Endodermal cell (in vitro differentiated cells): ENCODE measurements at places on chromosomes 12 and 14. TPM values are rescaled to one million over a fixed set of nuclear protein-coding genes. Genes with fewer than 3 reads are reported as not detected.

- H3K4me1 ChIP-seq, result no peaks in the 10 kb centered on the region
- no peak overlapping the region for H3K4me3 ChIP-seq
- no peak for DNase-seq
- no peak overlapping the region for H3K27ac ChIP-seq
- peaks cover 93% of the 10 kb centered on the region for H3K36me3 ChIP-seq
Measured at GRCh38 chr12:879641-880040, 69.9 kb downstream of the RAD52 start.

DNA sequence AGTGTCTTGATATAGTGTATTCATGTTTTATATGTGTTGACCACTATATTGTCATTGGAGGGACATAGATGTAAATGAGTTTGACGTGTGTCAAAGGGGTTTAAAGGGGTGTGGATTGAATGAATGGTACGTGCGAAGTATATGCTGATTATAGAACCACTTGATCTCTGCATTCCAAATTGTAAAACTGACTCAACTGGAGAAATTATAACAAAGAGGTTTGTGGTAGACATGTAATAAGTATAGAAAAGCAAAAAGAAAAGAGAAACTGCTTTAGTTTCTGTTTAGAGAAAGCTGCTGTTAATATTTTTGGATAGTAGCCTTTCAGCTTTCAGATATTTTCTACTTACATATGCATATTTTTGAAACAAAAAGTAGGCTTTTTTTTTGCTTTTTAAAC is 8.9 kb upstream of the MYRFL start:
- no peak overlapping the region for H3K27ac ChIP-seq
- no peak for DNase-seq
- H3K27me3 ChIP-seq, result no peaks in the 10 kb centered on the region
- H3K4me1 ChIP-seq, result no peaks in the 10 kb centered on the region
- peaks cover 9% of the 10 kb centered on the region for H3K36me3 ChIP-seq
- H3K4me3 ChIP-seq, result no peak overlapping the region

CD4 gene
- total RNA-seq, result 1.1 and 1.3 TPM in 2 replicates

GRCh38 chr12:57582440-57582839 is 8.6 kb upstream of the PIP4K2C start:
- no peaks in the 10 kb centered on the region for H3K4me1 ChIP-seq
- no peak overlapping the region for H3K27ac ChIP-seq
- peaks cover 47% of the 10 kb centered on the region for H3K27me3 ChIP-seq
- no peaks in the 10 kb centered on the region for H3K36me3 ChIP-seq
- no peak overlapping the region for H3K4me3 ChIP-seq

IL23A gene
- total RNA-seq, result 10.4 and 10.8 TPM in 2 replicates

DNA sequence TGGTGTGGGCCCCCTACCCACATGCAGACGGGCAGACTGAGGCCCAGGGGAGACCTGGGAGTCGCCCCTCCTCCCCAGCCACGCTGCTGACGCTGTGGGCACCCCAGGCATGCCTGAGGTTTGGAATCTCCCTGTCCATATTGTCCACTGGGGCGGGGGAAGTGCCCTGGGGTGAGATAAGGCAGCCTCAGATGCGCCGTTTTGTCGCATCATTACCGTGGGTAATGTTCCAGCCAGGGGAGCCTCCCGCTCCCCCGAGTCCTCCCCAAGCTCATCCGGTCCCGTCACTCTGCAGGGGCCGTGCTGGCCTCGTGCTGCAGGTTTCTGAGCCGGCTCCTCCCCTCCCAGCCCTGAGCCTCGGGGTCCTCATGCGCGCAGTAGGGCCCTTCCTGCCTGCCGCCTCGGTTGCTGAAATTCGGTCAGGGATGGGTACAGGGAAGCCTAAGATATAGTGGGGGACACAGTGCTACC is 11.4 kb downstream of the INF2 start:
- H3K4me3 ChIP-seq, result no peak overlapping the region
- H3K27me3 ChIP-seq, result no peaks in the 10 kb centered on the region
- H3K27ac ChIP-seq, result no peak overlapping the region
- H3K4me1 ChIP-seq, result no peaks in the 10 kb centered on the region
- peak; percentile 56 for DNase-seq
- peaks cover 36% of the 10 kb centered on the region for H3K36me3 ChIP-seq

DNA sequence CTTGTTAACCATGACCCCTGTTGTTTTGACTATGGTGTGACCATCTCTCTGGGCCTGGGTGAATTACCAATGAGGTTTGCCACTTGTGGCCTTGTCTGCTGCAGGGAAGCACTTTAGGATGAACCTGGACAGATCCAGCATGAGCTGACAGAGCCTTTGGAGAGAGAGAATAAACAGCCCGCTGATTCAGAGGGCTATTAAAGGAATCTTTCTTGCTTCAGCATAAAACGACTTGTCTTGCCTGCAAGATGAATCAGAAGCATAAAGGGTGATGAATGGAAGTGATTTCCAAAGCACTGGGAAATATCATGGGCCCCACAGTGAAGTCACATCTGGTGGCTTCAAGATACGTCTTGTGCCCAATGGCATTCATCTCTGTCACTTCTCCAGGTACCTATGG is 69.0 kb upstream of the WSCD2 start:
- H3K27me3 ChIP-seq, result peaks cover 13% of the 10 kb centered on the region
- H3K4me1 ChIP-seq, result no peaks in the 10 kb centered on the region
- no peak overlapping the region for H3K27ac ChIP-seq

- H3K4me3 ChIP-seq, result peak overlapping the region; percentile 57
- peak; percentile 77 for DNase-seq
- peak overlapping the region; percentile 88 for H3K27ac ChIP-seq
- no peaks in the 10 kb centered on the region for H3K4me1 ChIP-seq
Measured at GRCh38 chr12:14239935-14240872, 125.3 kb upstream of the ATF7IP start.

GRCh38 chr12:72241552-72241951 is 30.6 kb upstream of the TRHDE start:
- H3K27me3 ChIP-seq, result no peaks in the 10 kb centered on the region
- DNase-seq, result no peak
- H3K27ac ChIP-seq, result no peak overlapping the region
- H3K4me1 ChIP-seq, result no peaks in the 10 kb centered on the region

GRCh38 chr14:70879448-70879847 is 27.8 kb upstream of the PCNX1 start:
- H3K27me3 ChIP-seq, result no peaks in the 10 kb centered on the region
- no peaks in the 10 kb centered on the region for H3K36me3 ChIP-seq
- no peak for DNase-seq
- no peak overlapping the region for H3K27ac ChIP-seq

GRCh38 chr14:31541702-31542101 is 19.5 kb upstream of the NUBPL start:
- no peak overlapping the region for H3K4me3 ChIP-seq
- no peaks in the 10 kb centered on the region for H3K27me3 ChIP-seq

- no peaks in the 10 kb centered on the region for H3K27me3 ChIP-seq
- no peak overlapping the region for H3K27ac ChIP-seq
- no peak overlapping the region for H3K4me3 ChIP-seq
- no peaks in the 10 kb centered on the region for H3K36me3 ChIP-seq
Measured at GRCh38 chr12:8154526-8154925, 2.3 kb upstream of the ZNF705A start.

GRCh38 chr12:49537752-49538509 is 899 bp upstream of the KCNH3 start:
- DNase-seq, result peak; percentile 89
- H3K36me3 ChIP-seq, result no peaks in the 10 kb centered on the region
- no peak overlapping the region for H3K27ac ChIP-seq
- no peaks in the 10 kb centered on the region for H3K4me1 ChIP-seq
- peaks cover 81% of the 10 kb centered on the region for H3K27me3 ChIP-seq

ANO2 gene
- total RNA-seq, result 6.8 to 14.3 TPM (median 13.4 TPM) in 3 replicates

OR4E2 gene
- total RNA-seq, result not detected in 3 replicates

GRCh38 chr12:122133192-122133950 is 40.6 kb downstream of the IL31 start:
- peak; percentile 87 for DNase-seq
- H3K27me3 ChIP-seq, result no peaks in the 10 kb centered on the region
- H3K36me3 ChIP-seq, result peaks cover 12% of the 10 kb centered on the region
- H3K4me1 ChIP-seq, result no peaks in the 10 kb centered on the region
- no peak overlapping the region for H3K27ac ChIP-seq
- no peak overlapping the region for H3K4me3 ChIP-seq

DNA sequence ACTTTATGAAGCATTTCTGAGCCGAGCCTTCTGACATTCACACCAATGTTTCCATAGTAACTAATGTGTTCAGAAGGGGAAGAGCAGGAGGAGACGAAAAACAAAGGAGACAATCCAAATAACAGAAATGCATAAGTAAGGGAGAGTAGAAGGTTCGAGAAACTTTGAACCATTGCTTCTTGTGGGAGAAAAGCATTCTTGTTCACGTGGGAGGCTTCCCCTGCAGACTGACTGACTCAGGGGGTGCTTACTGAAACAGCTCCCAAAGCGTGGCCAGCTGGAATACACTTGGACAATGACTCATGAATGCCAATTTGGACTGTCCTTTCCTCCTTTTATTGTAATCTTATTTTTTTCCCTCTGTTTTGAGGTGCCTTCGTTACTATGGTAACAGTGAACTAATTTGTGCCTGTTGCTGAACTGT is 73.9 kb downstream of the NEDD1 start:
- no peak overlapping the region for H3K4me3 ChIP-seq
- H3K27me3 ChIP-seq, result peaks cover 12% of the 10 kb centered on the region
- H3K27ac ChIP-seq, result peak overlapping the region; percentile 45
- H3K36me3 ChIP-seq, result no peaks in the 10 kb centered on the region

DNA sequence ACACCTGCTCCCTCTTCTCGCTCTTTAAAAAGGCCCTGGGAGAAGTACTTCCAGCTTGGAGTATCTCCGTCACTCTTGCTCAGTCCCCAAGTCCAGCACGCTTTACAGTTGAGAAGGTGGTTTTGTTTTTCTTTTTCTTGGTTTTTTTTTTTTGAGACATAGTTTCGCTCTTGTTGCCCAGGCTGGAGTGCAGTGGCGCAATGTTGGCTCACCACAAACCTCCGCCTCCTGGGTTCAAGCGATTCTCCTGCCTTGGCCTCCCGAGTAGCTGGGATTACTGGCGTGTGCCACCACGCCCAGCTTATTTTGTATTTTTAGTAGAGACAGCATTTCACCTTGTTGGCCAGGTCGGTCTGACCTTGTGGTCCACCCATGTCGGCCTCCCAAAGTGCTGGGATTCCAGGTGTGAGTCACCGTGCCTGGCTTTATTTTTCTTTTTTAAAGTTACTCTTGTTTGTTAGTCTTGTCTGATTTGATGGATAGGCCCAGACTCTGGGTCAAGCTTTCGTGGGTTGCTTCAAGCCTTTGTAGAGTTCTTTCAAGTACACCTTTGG is 1.9 kb downstream of the TDRD9 start:
- H3K4me3 ChIP-seq, result no peak overlapping the region
- DNase-seq, result no peak
- no peaks in the 10 kb centered on the region for H3K36me3 ChIP-seq
- H3K27me3 ChIP-seq, result no peaks in the 10 kb centered on the region
- no peaks in the 10 kb centered on the region for H3K4me1 ChIP-seq
- H3K27ac ChIP-seq, result no peak overlapping the region

ALDH1L2 gene
- 0.27 to 0.54 TPM (median 0.36 TPM) in 3 replicates for total RNA-seq

PDZRN4 gene
- 1.9 to 4.3 TPM (median 2.2 TPM) in 3 replicates for total RNA-seq

FGF6 gene
- not detected in 2 replicates for total RNA-seq

FAM90A1 gene
- 0.18 and 0.40 TPM in 2 replicates for total RNA-seq

- no peaks in the 10 kb centered on the region for H3K27me3 ChIP-seq
- H3K4me1 ChIP-seq, result peaks cover 34% of the 10 kb centered on the region
- H3K4me3 ChIP-seq, result no peak overlapping the region
Measured at GRCh38 chr12:51977320-51977753, 25.8 kb downstream of the ACVR1B start.

PZP gene
- total RNA-seq, result 1.3 TPM in 1 of 3 replicates, not detected in the others

DNA sequence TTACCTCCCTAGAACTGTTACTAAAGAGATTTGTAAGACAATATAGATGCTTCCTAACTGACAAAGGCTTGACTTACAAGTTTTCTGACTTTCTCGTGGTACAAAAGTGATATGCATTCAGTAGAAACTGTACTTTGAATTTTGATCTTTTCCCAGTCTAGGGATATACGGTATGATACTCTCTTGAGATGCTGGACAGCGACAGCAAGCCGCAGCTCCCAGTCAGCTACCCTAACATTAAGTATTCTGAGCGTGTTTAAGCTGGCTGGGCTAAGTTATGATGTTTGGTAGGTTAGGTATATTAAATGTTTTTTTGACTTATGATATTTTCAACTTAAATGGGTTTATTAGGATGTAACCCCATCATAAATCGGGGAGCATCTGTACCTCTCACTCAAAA is 55.2 kb upstream of the CDKL1 start:
- H3K36me3 ChIP-seq, result peaks cover 83% of the 10 kb centered on the region
- no peak overlapping the region for H3K4me3 ChIP-seq
- H3K27me3 ChIP-seq, result no peaks in the 10 kb centered on the region

- no peak overlapping the region for H3K4me3 ChIP-seq
- H3K4me1 ChIP-seq, result peaks cover 14% of the 10 kb centered on the region
- H3K27ac ChIP-seq, result no peak overlapping the region
- no peaks in the 10 kb centered on the region for H3K27me3 ChIP-seq
- DNase-seq, result no peak
Measured at GRCh38 chr12:44159216-44159615, 323.3 kb downstream of the TMEM117 start.

DNA sequence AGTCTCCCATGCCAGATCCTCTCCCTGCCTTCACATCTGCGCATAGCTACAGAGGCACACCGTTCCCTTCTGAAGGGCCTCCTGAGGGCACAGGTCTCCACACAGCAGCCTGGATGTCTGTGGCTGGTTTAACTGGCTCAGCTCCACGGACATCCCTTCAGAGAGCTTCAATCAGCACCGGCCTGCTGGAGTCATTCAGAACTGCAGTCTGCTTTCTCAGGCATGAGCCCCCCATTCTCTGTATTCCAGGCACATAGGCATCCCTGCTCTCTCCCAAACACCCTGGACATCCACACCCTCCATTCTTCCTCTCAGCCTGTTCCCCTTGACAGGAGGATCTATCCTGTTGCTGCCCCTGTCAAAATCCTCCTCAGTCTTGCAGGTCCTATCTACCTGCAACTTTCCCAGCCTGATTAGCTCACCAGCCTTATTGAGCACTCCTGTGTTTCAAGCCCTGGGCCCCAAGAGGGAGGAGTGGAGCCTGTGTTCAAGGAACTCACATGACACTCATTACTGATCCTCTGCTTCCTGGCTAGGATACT is 2.9 kb upstream of the DHRS2 start:
- no peaks in the 10 kb centered on the region for H3K36me3 ChIP-seq
- peak; percentile 75 for DNase-seq
- H3K27me3 ChIP-seq, result no peaks in the 10 kb centered on the region
- no peak overlapping the region for H3K4me3 ChIP-seq
- H3K4me1 ChIP-seq, result peaks cover 29% of the 10 kb centered on the region

TAS2R42 gene
- not detected in 3 replicates for total RNA-seq

NOS1 gene
- 0.68 and 0.88 TPM in 2 replicates for total RNA-seq

- H3K27me3 ChIP-seq, result no peaks in the 10 kb centered on the region
- no peaks in the 10 kb centered on the region for H3K4me1 ChIP-seq
- H3K4me3 ChIP-seq, result no peak overlapping the region
- H3K36me3 ChIP-seq, result peaks cover 63% of the 10 kb centered on the region
Measured at GRCh38 chr14:54942913-54943312, 40.3 kb upstream of the GCH1 start.

DNA sequence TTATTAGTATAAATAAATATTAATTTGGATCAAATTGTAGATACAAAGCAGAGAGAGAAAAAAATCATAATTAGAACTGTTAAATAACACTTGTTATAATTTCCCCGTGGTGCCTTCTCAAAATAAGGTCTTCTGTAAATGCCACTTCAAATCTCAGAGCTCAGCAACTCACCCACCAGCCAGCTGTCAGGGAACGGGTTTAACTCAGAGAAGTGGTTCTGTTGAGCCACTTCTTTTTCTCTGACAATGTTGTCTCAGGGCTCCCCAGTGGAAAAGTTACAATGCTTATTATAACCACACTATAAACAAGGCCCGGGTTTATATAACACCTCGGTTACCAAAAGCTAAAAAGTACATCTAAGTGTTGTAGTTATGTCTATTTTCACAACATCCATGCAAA is 452.6 kb downstream of the GLT1D1 start:
- H3K36me3 ChIP-seq, result no peaks in the 10 kb centered on the region
- no peak for DNase-seq
- H3K4me1 ChIP-seq, result no peaks in the 10 kb centered on the region

P2RX2 gene
- 0.55 to 1.1 TPM (median 0.97 TPM) in 3 replicates for total RNA-seq
